Naive thymus-derived CD8-positive, alpha-beta T cell (primary cell): ENCODE measurements at places on chromosomes 5 and 9.

DNA sequence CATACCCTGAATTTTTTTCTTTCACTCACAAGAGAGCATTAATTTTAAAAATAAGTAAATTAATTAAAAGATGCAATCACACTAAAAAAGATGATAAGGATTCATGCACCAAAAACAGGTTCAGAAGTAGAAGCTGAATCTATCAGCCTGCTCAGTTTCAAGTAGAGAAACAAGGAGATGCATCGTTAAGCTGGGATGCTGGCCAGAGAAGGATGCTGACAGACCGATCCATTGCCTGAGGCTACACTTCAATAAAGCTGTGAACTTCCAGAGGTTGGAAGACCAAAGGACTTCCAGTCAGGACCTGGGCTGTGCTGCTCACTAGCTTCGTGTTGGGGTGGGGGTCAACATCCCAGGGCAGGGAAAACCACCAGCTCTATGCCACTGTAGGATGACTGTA, 457.7 kb downstream of the EFNA5 start:
- DNase-seq = no peak

- DNase-seq = no peak
These were observed 101.0 kb upstream of the TAS2R1 start for GRCh38 chr5:9731159-9731558.

DNA sequence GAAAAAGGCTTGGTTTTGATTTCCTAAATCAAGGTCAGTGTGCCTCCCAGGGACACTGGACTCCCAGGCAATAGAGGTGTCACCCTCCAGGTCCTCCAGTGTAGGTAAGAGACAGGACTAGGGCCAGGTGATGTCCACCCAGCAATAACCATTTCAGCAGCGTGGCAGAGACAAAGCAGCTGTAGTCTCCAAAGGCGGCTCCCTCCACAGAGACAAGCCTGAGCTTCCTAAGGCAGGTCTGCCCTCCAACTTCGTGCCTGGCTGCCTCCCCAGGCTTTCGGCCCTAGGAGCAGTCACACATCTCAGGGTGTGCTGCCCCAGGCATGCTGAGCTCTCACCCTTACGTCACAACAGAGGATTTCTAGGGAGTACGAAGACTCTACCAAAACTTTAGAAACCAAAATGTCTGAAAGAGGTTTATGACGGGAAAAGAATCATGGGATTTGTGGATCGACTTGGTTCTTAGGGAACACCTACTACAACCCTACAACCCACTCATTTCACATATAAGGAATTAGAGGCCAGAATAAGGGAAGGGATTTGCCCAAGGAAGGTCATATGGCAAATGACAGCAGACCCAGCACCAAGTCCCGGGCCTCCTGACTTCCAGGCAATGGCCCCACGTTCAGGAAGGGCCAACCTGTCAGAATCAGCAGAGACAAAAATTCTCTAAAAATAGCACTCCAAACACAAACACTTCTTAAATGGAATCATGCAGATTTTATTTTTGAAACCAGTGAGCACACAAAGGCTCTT, 105.5 kb downstream of the KLHL3 start:
- DNase-seq = no peak

- DNase-seq = no peak
These were observed 39.5 kb downstream of the PTGES start for GRCh38 chr9:129713402-129713679.

DNA sequence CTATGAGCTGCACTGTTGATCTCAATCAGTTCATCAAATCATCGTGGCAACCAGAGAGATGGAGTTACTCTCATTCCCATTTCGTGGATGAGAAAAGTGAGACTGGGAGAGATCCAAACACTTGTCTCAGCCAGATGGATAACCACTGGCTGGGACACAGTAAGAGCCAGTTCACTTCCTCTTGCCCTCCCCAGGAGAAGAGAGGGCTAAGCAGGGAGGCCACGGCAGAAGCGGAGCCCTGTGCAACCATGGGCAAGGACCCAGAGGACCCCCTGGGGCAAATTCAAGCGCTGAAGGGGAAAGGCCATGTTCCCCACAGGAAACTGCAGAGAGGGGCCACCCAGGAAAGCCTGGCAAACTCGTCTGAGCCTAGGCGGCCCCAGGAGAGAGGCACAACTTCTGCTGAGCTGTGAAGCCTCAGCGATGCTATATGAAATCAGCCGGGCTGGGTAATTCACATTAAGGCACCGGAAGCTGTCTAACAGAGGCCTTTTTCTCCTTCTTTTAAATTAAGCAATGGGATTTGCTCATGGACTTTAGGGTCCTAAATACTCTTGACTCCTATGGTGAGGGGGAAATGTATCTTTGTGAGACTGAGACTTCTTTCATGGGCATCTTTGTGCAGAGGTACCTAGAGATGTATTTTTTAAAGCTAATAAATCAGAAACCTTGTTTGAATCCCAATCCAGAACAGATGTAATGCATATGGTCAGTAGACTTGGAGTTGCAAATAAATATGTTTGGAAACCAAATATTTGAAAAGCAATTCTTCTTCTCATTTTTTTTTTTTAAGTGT, 137.1 kb upstream of the SMIM23 start:
- DNase-seq = no peak

DNA sequence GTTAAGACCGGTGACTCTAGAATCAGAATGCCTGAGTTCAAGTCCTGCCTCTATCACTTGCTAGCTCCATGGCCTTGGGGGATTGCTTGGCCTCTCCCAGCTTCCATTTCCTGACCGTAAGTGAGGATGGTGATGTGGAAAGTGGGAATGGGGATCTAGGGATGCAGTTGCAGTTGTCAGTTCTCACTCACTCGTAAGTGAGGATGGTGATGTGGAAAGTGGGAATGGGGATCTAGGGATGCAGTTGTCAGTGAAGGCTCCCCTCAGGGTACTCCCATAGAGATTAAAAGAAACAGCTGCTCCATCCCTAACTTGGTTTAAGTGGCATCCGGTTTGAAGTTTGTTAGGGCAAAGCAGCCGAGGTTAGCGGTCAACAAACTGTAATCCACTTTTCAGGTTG, 3.0 kb upstream of the IL9 start:
- DNase-seq = no peak

DNA sequence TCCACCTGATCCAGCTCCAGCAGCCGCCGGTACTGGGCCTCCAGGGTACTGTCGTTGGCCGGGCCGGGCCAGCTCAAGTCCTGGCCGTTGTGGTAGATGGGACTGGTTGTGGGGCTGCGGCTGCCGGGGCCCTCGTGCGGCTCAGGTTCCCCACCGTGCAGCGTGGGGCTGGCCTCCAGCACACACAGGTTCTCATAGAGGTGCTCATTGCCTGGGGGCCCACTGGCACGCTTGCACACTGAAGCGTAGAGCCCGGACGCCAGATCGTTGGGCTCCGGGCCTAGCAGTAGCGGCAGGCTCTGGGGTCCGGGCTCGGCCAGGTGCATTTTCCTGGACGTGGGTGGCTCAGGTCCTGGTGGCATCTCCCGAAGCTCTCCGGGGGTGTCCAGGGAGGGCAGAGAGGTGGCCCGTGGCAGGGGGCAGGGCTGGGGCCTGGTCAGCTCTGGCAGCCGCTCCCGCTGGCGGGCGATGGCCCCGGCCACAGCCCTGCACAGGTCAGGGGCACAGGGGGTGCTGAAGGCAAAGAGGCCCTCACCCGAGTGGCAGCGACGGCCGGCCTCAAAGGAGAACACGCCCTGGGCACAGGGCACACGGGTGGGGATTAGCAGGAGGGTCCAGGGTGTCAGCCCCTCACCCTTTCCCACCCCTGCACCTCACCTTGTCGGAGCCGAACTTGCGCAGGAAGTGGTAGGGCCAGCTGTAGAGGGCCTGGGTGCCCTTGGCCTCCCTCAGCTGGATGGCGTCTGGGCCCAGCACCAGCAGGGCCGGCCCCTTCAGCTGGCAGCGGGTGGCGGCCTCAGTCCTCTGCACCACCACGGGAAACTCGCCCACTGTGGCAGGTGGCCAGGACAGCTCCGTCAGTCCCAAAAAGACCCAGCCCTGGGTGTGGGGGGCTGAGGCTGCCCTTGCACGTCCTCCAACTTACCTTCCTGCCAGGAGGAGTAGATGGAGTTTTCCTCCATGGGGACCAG, 5.3 kb downstream of the DOK3 start:
- no peak for DNase-seq

DNA sequence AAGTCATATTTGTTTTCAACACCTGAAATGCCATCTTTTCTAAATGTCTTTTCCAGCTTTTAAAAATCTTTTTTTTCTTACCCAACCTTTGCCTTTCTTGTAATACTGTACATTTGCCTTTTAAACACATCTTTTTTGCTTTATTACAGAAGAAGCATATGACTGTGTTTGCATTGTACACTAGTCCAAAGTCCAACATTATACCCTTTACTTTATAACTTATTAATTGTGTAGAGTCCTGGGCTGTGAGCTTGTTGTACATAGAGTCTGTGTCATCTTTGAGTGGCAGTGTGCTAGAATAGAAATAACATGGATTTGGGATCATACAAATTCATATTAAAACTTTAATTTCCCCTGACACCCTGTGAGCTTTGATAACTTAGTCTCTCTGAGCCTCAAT, 23.7 kb downstream of the CWC27 start:
- no peak for DNase-seq

GRCh38 chr9:91954841-91955471, 4.9 kb upstream of the ROR2 start:
- no peak for DNase-seq

- DNase-seq = no peak
These were observed 56.8 kb downstream of the HMGCS1 start for GRCh38 chr5:43256261-43256966.

DNA sequence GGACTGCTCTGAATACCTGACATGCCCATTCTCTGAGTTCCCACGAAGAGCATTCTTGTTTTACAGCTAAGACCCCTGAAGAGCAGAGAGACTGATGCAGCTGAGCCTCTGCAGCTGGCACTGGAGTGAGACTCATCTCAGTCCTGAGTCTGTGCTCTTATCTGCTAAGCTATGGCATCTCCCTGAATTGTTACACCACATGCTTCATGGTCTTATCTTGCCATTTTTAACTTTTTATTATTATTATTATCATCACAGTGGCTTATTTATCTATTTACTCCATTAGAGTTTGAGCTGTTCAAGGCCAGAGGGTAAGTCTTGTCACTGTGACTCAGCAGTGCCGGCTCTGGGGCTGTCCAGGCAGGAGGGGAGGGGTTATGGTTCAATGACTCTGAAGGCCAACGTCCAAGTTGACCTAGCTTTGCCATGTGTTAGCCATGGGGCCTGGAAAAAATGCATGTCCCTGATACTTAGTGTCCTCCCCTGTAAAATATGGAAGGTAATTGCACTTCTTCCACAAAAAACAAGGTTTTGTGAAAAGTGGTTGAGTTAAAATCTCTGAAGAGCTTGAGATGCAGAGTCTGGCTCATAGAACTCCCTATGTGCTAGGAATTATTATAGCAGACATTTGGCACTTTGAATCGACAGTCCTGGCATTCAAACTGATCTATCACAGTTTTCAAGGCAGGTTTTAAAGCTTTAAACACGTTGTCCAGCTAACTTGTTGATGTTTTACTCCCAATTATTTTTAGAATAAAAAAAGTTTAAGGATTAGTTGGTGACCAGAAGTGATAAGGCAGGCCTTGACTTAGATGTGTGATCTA, 94.6 kb downstream of the ALDH1A1 start:
- no peak for DNase-seq

- no peak for DNase-seq
These were observed 200.2 kb downstream of the PLK2 start for GRCh38 chr5:58259685-58260152.

GRCh38 chr5:78518365-78519197, 130.0 kb downstream of the LHFPL2 start:
- no peak for DNase-seq

DNA sequence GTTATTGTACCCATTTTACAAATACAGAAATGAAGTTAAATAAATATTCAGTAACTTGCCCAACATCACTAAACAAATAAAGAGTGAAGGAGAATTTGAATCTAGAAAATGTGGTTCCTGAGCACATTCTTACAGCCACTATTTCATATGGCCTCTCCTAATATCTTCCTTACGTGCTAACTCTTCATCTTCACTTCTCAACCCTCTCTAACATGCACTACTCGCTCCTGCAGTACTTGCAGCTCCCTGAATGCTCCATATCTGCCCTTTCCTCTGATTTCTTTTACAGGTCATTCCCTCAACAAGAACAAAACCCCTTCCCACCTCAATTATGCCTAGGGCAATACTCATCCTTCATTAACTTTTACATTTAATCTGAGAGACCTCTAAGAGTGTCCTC, 711.5 kb downstream of the CETN3 start:
- DNase-seq = no peak

GRCh38 chr9:121235512-121235911, 32.5 kb upstream of the GSN start:
- DNase-seq = no peak

DNA sequence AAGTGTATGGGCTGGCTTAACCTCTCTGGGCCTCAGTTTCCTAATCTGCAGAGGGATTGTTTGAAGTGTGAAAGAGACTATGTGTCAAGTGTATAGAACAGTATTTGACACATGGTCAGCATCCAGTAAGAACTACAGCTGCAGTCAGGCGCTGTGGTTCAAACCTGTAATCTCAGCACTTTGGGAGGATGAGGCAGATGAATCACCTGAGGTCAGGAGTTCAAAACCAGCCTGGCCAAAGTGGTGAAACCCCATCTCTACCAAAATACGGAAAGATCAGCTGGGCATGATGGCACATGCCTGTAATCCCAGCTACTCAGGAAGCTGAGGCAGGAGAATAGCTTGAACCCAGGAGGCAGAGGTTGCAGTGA, 31.9 kb upstream of the STING1 start:
- no peak for DNase-seq

DNA sequence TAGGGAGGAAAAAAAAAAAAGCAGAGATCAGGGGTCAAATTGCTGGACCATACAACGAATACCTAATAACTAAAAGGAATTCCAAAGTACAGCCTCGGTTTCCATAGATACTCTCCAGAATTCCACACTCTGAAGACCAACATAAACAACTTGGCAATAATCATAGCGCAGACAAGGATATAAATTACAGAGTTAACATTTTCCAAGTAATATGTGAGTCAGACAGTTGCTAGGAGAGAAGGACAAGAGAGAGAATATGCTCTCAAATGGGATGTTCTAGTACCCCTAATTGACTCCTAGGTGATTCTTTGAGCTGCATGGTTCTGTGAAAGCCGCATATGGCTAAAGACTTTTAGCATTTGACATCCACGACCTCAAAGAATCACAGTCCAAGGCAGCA, 165.2 kb downstream of the FRMD3 start:
- DNase-seq = no peak

DNA sequence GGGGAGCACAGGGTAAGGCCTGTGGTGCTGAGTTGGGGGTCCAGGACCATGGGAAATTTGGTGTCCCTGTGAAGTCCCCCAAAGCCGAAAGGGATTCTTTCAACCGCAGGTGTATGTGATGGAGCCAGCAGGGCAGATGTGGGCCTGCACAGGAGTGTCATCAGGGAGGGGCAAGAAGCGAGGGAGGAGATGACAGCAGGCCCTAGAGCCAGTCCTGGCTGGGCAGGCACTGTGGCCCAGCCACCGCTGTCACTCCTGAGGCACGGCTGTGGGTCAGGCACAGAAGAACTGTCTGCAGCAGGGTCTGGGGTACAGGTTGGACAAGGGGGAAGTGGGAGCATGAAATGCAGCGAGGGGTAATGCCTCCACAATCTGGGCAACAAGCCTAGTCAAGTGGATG, 4.8 kb downstream of the HK3 start:
- DNase-seq = no peak
